ENCODE measurements at places on chromosomes 1 and 21.

DNA sequence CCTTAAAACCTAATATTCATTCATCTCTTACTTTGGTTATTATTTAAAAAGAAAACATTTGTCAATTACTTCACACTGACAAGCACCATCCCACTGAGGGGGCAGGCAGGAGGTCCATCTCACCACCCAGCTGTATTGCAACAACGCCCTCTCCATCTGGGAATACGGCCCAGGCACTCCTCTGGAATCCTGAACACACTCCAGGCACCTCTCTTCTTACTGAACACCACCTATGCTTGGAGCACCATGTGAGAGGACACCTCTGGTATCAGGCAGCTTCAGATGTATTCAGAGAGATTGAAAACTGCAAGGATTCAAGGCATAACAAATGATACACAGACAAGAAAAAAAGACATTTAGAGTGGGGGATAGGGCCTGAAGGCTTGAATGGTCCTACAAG lies 147.1 kb downstream of the CACNA1E start:
- no peak for DNase-seq

GRCh38 chr1:8625491-8625890 lies 191.9 kb downstream of the RERE start:
- DNase-seq = no peak

GRCh38 chr1:39214998-39215873 lies 10.7 kb downstream of the MACF1 start:
- no peak for DNase-seq

DNA sequence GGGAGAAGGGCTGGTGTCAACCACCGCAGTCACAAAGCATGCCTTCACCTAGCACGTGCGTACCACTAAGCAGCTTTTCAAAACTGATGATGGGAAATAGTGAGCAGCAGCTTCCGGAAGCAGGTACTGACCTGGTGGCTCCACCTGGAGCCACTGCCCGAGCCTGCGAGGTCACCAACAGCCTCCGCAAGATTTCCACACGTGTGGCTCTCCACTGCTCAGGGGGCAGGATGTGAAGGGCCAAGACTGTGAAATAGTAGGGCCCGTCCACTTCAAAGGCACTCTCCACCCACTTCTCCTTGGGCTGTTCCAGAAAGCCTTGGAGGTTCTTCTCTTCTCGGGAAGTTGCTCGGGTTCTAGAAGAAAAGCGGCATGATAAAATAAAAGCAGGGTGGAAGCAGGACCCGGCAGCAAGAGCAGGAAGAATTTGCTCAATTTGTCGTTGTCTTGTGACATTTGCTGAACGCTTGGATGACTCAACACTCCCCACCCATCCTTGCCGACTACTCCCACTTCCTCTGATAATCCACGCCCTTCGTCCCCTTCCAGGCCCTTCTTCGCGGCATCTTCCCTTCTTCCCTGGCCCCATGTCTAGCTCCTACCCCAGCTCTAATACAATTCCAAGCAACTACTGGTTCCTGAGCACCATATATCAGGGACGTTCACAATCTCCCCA lies 124.9 kb upstream of the IFFO2 start:
- no peak for DNase-seq

GRCh38 chr1:167447521-167448136 lies 70.7 kb downstream of the CD247 start:
- DNase-seq = no peak

- DNase-seq = peak; percentile 76
Measured at GRCh38 chr1:116886291-116886878, 23.3 kb upstream of the PTGFRN start.

DNA sequence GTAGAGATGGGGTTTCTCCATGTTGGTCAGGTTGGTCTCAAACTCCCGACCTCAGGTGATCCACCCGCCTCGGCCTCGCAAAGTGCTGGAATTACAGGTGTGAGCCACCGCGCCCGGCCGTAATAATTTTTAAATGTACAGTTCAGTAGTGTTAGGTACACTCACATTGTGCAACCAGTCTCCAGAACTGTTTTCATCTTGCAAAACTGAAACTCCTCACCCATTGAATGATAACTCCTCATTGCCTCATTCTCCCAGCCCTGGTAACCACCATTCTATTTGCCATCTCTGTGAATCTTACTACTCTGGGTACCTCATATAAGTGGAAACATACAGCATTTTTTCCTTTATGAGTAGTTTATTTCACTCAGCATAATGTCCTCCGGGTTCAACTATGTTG lies 3.4 kb downstream of the NLRP3 start:
- DNase-seq = no peak

DNA sequence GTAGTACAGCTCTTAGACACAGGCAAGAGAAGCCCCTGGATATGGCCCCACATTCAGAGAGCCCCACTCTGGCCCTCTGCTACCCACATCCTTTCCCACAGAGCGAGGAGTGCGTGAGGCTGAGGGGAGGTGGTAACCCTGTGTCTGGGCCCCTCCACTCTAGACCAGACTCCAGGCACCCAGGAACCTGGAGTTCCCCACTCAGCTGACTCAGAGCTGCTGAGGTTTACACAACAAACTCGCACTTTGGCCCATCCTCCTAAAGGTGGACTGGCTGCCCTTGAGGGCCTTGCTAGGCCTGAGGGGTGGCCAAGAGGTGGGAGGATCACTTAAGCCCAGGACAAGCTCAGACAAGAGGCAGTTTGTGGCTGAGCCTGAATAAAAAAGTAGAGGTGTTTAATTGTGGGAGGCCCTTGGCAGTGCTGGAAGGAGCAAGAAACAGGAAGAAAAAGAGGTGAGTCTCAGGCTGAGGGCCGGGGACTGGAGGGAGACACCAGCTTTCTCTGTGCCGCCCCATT lies 10.7 kb downstream of the MR1 start:
- no peak for DNase-seq

- DNase-seq = no peak
Measured at GRCh38 chr1:208278638-208279037, 34.5 kb upstream of the PLXNA2 start.

- DNase-seq = no peak
Measured at GRCh38 chr1:9245661-9246060, 11.1 kb downstream of the H6PD start.

DNA sequence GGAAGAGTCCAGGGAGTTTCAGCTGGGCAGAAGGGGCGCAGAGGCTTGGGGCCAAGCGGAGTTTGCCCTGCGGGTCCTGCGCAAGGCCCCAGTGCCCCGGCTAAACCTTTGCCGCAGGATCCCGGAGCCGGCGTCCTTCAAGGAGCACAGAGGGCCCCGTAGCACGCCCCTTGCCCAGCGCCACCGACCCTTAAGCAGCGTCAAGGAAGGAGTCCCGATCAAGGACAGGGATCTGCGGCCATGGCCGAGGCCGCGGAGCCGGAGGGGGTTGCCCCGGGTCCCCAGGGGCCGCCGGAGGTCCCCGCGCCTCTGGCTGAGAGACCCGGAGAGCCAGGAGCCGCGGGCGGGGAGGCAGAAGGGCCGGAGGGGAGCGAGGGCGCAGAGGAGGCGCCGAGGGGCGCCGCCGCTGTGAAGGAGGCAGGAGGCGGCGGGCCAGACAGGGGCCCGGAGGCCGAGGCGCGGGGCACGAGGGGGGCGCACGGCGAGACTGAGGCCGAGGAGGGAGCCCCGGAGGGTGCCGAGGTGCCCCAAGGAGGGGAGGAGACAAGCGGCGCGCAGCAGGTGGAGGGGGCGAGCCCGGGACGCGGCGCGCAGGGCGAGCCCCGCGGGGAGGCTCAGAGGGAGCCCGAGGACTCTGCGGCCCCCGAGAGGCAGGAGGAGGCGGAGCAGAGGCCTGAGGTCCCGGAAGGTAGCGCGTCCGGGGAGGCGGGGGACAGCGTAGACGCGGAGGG lies 520 bp downstream of the CLIC6 start:
- no peak for DNase-seq

DNA sequence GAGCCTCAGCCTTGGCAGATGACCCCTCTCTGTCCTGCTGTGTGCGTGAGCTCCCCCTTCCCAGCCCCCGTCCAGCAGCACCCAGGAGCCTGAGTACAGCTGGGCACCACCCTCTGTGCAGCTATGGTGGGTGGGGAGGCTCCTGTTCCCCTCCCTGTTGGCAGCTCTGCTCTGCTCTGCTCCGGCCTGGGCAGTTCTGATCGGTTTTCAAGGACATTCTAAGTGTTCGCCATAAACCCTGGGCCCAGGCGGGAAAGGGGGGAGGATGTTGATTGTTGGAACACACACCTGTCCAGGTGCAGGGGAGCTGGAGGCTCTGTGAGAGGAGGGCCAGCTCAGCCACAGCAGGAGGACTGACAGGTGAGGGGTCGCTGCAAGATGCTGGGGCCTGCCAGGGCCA lies at the start of gene CLCNKB:
CLCNKB (plus strand) TSS at position 262 of the 400 bp plus-strand sequence. CDS start 711 bp downstream, outside the sequence.
- DNase-seq = no peak

GRCh38 chr1:115469703-115470476 lies 131.8 kb upstream of the NGF start:
- no peak for DNase-seq

DNA sequence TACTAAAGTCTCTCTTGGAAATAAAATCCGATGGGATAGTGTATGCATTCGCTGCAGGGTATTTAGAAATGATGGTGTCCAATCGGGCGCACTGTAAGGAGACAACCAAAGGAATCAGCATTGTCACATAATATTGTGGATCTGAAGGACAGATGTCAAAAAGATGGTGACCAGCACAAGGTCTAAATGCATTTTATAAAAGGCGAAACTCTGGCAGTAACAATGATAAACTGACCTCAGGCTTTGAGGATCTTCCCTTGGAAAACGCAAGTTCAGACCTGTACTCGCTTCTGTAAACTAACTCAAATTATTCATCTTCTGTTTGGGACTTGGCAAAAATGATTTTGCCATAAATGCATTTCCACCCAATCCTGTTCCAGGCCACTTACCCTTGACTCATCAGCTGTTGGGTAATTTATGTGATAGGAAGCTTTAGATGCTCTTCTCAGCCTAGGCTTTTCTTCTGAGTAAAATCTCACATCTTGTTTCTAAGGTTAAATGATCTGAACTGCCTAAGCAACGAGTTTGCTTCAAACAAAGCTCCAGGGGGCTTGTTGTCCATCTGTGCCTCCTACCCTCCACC lies 33.8 kb downstream of the STPG1 start:
- DNase-seq = no peak

DNA sequence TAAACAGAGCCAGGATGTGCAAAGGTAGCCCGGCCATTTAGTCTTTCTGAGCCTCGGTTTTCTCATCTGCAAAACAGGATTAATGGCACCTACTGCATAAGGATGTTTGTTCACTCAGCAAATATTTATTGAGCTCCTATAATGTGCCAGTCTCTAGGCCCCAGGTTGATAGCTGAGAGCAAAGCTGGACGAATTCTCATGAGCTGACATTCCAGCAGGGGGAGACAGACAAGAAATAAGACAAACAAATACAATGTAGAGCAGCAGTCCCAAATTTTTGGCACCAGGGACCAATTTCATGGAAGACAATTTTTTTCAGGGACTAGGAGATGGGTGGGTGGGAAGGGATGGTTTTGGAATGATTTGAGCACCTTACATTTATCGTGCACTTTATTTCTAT lies 74.3 kb upstream of the PAX7 start:
- DNase-seq = no peak

DNA sequence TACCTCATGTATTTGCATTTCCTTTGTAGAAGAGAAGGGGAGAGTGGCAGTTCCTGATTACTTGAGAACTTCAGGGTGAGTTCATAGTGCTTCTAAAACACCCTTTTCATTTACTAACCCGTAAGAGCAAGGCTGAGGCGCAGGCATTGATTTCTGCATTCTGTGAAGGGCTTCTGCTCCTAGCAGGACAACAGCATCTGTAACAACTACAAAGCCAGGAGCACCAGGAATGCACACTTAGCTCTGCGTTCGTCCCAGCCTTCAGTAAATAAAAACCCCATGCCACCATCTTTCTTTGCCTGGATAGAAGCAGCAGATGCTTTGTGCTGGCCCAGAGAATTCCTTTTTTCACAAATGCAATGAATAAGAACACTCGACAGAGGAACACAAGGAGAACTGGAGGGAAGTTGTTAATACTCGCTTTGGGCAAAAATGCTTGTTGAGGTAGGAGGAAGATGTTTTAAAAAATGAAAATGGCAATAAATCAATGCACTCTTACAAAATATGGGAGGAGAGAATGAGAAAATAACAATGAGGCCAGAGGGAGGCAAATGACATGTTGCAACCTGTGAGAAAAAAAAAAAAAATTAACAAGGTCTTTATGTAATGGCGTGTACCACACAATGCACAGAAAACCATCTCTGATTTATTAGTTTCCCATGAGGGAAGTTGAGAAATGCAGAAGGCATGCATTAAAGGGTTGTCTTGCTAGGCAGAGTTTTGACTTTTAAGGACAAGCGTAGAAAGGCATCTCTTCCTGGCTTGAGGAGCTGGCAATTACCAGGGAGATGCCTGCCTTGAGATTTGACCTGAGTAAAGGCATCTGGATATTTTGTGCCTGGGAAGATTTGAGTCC lies 418.8 kb downstream of the DISC1 start:
- no peak for DNase-seq

- DNase-seq = no peak
Measured at GRCh38 chr1:107617456-107617855, 347.5 kb downstream of the VAV3 start.

GRCh38 chr1:197807739-197808453 lies 32.6 kb upstream of the DENND1B start:
- no peak for DNase-seq

DNA sequence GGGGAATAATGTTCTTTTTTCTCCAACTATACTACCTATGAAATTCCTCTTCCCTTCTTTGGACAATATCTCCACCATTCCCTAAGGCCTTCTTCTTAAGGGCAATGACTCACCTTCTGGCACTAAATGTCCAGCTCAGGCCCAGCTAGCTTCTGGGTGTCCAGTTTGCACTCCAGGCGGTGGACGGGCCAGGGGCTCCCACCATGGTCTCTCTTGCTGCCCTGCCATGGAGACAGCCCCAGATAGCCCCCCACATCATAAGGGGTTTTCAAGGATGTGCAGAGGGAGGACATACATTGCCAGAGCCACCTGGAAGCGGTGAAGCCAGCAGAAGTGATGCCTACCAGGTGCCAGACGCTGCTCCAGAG lies 43.8 kb downstream of the C1orf198 start:
- DNase-seq = no peak

- DNase-seq = no peak
Measured at GRCh38 chr21:41241341-41241740, 73.4 kb downstream of the BACE2 start.

DNA sequence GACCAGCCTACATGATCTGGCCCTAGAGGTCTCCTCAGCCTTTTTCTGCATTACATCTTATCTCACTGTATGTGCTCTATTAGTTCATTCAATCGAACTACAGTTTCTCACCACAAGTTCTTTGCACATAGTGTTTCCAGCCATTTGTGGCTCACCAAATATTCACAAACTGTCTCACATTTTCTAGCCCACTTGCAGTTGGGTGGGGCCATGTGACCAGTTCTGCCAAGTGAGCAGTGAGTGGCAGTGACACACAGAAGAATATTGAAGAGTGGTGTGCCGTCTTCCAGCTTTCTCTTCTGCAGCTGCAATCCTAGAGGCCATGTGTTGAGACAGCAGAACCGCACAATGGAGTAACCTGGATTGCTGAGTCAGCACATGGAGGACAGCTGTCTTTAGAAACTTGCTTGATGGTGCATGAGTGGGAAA lies 103.2 kb upstream of the ZNF644 start:
- DNase-seq = peak; percentile 40

GRCh38 chr21:43646550-43647260 lies 12.6 kb downstream of the HSF2BP start:
- peak; percentile 87 for DNase-seq

GRCh38 chr1:168007691-168008090 lies 70.8 kb upstream of the MPC2 start:
- no peak for DNase-seq

GRCh38 chr1:204089044-204089751 lies 16.3 kb downstream of the SOX13 start:
- peak; percentile 57 for DNase-seq

GRCh38 chr1:161119092-161119903 lies 1.4 kb downstream of the NIT1 start:
- DNase-seq = peak; percentile 46

- DNase-seq = peak; percentile 54
Measured at GRCh38 chr1:207828485-207829158, 76.8 kb downstream of the CD46 start.

All from hindlimb muscle (tissue), 1 donor.